ENCODE measurements at places on chromosomes 16 and 17.
A peak's percentile ranks its signal among the peaks of the same experiment; 100 is the strongest.

GRCh38 chr17:12665263-12666210 lies at the start of gene MYOCD:
TSS of gene MYOCD (plus strand) at chr17:12665890. CDS start at chr17:12666189, 299 bp downstream.
- no peak for DNase-seq

GRCh38 chr17:77480199-77480508 lies 339.4 kb downstream of the SEC14L1 start:
- peak; percentile 4 for DNase-seq

GRCh38 chr17:40597156-40597555 lies 31.9 kb upstream of the CCR7 start:
- DNase-seq = no peak

GRCh38 chr16:30472328-30472942 lies at the start of gene ITGAL:
TSS of gene ITGAL (plus strand) at chr16:30472742. CDS start at chr16:30472838, 96 bp downstream.
- peak; percentile 93 for DNase-seq
